Muscle of back (tissue), 13 donors: ENCODE measurements at places on chromosomes 12 and 14. TPM values are rescaled to one million over a fixed set of nuclear protein-coding genes. Genes with fewer than 3 reads are reported as not detected.

IGF1 gene
- polyA plus RNA-seq = 21.2 TPM

KLHL33 gene
- polyA plus RNA-seq = 1.0 TPM

MANSC4 gene
- 0.12 TPM for polyA plus RNA-seq

- DNase-seq = no peak
Measured at GRCh38 chr12:22491034-22491433, 53.3 kb downstream of the C2CD5 start.

GRCh38 chr14:61484826-61485584 is 163.6 kb downstream of the PRKCH start:
- no peak for DNase-seq

FOXA1 gene
- polyA plus RNA-seq = 0.27 TPM

DNA sequence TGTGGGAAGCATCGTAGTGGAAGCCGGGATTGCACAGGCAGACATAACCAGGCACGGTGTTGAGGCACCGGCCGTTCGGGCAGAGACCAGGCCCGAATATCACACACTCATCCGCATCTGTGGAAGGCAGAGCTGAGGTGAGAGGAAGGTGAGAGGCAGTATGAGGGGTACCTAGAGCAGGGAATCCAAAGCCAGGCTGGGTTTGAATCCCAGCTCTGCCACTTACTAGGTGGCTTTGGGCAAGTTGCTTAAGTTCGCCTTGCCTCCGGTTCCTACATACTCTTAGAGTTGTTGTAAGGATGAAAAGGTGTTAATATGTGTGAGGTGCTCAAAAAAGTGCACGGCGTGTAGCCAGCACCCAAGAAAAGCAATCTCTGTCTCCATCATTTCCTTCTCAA is 10.4 kb downstream of the ISCA2 start:
- no peak for DNase-seq

GRCh38 chr14:31030469-31030868 is 4.3 kb upstream of the STRN3 start:
- no peak for DNase-seq

DNA sequence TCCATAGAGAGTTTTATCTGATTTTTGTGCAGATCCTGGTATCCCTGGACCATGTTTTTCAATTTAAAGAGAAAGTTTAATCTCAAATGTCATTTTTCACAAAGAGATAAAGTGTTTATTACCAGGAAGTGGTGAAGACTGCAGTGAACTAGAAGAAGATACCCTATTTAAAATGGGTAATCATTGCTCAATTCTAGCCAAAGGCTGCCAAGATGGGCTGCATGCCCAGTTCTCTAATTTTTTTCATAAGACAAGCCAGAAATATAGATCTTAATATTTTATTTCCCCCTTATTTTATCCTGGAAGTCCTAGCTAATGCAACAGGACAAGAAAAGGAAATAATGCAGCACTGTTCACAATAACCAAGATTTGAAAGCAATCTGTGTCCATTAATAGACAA is 343.5 kb downstream of the PCNX1 start:
- no peak for DNase-seq

PLCZ1 gene
- not detected for polyA plus RNA-seq

DNA sequence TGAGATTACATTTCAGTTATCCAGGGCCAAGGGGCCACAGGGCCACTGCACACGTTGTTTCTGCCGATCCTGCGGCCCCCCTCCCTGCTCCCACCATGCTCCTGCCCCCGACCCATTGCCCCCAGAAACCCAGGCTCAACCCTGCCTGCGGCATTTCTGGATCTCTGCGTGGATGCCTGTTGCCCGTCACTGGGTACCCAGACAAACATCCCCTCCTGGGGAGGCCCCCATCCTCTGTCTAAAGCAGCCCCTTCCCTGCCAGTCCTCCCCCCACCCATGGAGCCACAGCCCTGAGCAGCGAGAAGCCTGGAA is 326.4 kb upstream of the SFSWAP start:
- DNase-seq = no peak

DNA sequence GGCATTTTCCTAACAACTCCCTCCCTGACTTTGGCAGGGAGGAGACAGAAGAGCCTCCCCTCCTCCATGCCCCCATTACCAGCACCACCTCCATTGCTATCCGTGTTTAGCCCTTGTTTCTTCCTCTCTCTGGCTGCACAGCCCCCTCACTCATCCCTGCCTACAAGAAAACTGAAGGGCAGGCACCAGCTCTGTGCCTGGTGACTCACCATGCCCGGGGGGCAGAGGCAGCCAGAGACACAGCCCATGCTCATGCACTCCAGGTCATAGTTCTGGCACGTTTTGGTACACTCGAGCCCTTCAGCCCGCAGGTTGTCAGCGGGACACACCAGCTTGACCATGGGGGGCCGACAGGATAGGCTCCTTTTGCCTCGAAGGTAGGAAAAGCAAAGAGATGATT is 80.4 kb downstream of the VWF start:
- no peak for DNase-seq

DNA sequence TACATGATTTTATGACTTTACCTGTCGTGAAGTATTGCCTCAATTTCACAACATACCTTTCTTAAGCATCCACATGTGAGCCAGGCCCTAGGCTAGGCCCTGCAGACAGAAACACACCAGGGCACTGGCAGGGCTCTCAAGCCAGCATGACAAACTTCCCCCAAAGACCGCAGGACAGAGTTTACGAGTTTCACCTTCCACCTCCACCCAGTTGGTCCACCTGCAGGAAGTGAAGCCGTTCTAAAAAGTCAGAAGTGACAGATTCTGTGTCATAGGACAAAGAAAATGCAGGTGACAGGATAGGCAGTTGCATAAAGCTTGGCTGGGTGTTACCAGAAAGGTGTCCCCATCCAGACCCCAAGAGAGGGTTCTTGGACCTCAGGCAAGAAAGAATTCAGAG is 382.3 kb downstream of the PCNX1 start:
- no peak for DNase-seq

GRCh38 chr14:56903304-56903969 is 93.2 kb upstream of the OTX2 start:
- no peak for DNase-seq

- no peak for DNase-seq
Measured at GRCh38 chr14:100065111-100065871, at the start of gene EVL. TSS of gene EVL (plus strand) at chr14:100065422. CDS start at chr14:100065501, 79 bp downstream.

FAM222A gene
- 8.0 TPM for polyA plus RNA-seq

KRT8 gene
- 5.5 TPM for polyA plus RNA-seq

- no peak for DNase-seq
Measured at GRCh38 chr14:23444314-23444713, 8.9 kb upstream of the MYH7 start.

GRCh38 chr12:128795530-128796361 is 28.0 kb downstream of the SLC15A4 start:
- DNase-seq = no peak

FGF6 gene
- 28.2 TPM for polyA plus RNA-seq

RPS26 gene
- polyA plus RNA-seq = 668 TPM

GRCh38 chr14:31879661-31880348 is 197.3 kb upstream of the ARHGAP5 start:
- DNase-seq = peak; percentile 14

DNA sequence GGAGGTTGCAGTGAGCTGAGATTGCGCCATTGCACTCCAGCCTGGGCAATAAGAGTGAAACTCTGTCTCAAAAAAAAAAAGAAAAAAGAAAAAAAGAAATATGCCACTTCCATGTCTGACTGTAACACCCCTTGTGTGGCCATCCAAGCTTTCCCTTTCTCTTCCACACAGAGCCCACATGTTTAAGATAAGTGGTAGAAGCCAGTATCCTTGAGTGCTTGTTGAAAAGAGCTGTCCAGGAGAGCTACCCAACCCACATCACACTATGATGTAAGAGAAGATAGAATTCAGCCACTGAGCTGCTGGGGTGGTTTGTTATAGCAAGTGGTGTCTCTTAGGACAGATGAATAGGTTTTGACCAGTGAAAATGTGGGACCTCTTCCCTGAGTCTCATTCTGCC is 82.1 kb downstream of the ZNF664 start:
- DNase-seq = no peak

PKP2 gene
- 6.0 TPM for polyA plus RNA-seq

DNA sequence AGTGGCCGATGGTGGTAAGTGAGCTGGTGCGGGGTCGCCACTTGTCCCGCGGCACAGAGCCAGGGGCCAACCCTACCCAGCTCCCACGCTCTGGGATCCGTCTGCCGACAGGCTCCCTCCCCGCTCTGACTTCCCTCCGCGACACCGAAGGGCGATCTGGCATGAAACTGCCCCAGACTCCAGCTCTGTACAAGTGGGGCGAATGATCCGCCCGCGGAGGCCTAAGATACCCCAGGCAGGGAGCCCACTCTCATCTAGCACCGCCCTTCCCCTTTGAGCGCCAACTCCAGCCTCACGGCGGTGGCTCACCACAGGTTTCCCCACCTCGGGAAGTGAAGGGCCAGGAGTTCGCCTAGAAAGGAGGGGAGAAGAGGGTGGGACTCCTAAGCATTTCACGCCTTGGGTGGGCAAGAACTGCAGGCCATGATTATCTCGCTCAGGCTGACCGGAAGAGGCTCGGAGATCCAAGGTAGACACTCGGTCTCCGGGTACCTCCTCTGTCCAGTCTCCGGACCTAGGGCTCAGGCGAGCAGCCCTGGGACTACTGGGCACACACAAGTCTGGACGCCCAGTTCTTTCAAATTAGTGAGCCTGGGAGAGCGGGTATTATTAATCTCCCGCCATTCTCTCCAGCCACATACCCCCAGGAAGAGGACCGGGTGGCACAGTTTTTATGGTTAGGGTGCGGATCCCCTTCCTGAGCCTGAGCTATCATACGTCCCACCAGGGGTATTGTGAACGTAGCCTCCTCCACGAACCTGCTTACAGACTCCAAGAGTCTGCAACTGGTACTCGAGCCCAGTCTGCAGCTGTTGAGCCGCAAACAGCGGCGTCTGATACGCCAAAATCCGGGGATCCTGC is 849 bp downstream of the WNT1 start:
- no peak for DNase-seq

DNA sequence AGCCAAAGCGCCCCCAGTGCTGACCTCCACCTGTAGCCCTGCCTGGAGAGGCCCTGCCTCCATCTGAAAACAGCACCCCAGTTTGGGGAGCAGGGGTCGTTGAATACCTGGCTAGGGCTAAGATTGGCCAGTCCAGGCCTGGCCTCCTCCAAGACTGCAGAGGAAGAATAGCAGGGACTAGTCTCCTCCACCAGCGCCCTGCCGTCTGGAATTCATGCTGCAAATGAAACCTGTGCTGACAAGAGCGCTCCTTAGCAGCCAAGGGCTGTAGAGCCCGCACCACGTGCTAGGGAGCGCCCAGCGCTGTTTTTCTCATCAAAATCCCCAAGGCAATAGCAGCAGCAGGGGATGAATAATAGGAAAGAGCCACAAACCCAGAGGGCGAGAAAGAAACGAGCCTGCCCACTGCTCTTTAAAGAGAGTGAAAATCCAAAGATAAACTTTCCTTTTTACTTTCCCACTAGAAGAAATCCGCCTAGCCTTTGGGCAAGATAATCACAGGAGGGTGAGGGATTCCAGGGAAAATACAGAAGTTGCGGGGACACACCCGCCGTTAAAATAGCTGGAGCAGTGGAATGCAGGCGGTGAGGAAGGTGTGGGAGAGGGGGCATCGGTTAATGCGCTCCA is 3.3 kb downstream of the COL2A1 start:
- peak; percentile 53 for DNase-seq

RTN1 gene
- 2.6 TPM for polyA plus RNA-seq

PRKAB1 gene
- polyA plus RNA-seq = 23.9 TPM

GRCh38 chr12:80708259-80708974 is 983 bp downstream of the MYF6 start:
- DNase-seq = peak; percentile 71

FIGNL2 gene
- polyA plus RNA-seq = 0.71 TPM

DNA sequence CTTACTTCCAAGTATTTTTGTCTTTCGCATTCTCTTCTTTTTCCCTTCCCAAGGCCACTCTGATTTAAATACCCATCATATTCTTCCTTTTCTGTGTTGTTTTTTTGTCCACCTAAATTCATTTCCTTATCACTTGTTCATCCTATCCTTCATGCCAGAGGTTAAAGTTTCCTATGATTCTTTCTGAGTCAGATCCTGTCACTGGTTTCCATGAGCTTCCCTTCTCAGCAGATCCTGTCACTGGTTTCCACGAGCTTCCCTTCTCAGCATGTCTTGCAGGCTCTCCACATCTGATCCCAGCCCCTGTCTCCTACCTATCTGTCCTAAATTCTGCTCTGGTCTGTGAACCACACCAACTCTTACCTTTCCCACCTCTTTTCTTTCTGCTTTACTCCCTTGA is 311.8 kb upstream of the RGS6 start:
- DNase-seq = no peak

- peak; percentile 79 for DNase-seq
Measured at GRCh38 chr12:32039347-32039746, 67.3 kb upstream of the BICD1 start.

DNA sequence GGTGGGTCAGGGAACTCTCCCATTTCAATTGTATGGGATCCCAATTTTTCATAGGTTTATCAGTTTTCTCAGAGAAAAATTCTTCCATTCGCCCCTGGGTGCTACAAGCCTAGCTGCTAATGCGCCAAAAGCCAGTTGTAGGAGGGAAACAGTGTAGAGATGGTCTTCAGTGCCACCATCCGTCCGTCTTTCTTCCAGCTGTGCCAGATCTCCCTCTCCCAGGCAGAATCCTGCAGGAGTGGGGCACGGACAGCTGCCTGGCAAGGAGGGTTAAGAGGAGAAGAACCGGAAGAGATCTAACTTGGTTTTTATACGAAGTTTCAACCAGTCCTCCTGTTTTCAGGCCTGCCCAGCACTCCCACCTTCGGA is 38.9 kb upstream of the FUT8 start:
- DNase-seq = no peak

DNA sequence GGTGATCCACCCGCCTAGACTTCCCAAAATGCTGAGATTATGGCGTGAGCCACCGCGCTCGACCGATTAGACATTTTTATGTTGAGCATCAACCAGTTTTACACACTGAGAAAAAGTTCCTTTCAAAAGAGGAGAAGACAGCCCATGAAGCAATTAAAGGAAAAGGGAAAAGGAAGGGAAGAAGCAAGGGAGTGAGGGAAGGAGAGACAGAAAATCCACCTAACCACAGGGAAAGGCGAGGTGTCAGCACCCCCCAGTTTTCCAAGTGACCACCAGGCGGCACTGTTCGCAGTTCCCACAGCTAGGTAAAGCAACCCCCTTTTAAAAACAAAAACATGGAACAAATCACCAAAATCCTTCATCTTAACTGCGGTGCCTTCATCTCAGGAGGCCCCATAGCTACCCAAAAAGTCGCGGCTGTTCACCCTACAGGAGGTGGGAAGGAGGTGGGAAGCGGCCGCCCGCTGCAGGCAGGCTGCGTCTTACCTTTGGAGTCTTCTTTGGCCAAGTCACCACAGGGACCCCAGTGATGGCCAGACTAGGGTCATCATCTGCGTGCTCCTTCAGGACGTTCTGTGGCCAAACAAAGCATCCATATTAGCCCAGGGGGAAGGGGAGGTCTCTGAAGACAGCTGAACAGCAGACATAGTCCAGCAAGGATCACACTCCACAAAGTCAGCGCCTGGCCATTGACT is 86.6 kb downstream of the KDM2B start:
- peak; percentile 42 for DNase-seq

PTPRB gene
- polyA plus RNA-seq = 14.4 TPM

GRCh38 chr14:50099335-50099734 is 17.0 kb downstream of the VCPKMT start:
- DNase-seq = no peak
